ENCODE measurements at places on chromosomes 3 and 15.

GRCh38 chr3:43689766-43690399 lies 855 bp upstream of the ABHD5 start:
- DNase-seq: no peak

- DNase-seq: no peak
Measured at GRCh38 chr3:189567322-189567721, 63.9 kb upstream of the TP63 start.

GRCh38 chr3:81466201-81466560 lies 295.3 kb downstream of the GBE1 start:
- DNase-seq: no peak

- DNase-seq: peak; percentile 78
Measured at GRCh38 chr15:40047415-40048210, 8.6 kb upstream of the SRP14 start.

GRCh38 chr3:171777596-171777995 lies 32.7 kb downstream of the PLD1 start:
- DNase-seq: no peak

GRCh38 chr3:151946606-151947005 lies 73.2 kb downstream of the SUCNR1 start:
- no peak for DNase-seq

GRCh38 chr15:73843787-73844186 lies 29.6 kb upstream of the TBC1D21 start:
- DNase-seq: no peak

GRCh38 chr3:1616744-1617143 lies 481.9 kb upstream of the CNTN4 start:
- DNase-seq: no peak

DNA sequence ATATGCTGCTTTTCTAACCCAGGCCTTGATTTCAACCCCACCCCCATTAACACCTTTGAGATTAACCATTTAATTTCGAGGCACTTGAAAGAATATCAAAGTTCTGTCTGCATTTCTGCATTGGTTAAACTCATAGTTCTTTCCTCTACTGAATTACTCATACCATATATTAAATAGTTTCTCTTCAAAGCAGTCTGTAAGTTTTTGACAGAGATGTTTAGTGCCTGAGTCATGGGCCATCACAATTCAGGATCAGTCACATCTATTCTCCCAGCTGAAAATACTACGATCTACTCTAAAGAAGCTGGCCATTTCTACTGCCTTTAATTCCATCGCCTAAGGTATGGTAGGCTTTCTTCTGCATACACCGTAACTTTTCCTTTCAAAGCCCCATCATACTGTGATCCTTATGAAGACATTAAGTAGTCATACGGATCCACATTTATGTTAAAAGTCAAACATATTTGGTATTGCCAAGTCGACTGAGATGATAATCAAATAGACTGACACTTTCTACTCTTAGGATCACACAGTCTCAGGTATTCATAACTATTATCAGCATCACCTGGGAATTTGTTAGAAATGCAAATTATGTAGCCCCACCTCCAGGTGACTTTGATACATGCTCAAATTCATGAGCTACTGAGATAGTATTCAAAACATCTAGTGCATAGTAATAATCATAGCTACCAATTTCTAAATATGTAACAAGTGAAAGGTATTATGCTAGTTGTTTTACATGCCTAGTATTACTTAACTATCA lies 489.4 kb upstream of the IL12A start:
- no peak for DNase-seq

- DNase-seq: no peak
Measured at GRCh38 chr15:55737373-55737772, 5.6 kb downstream of the PRTG start.

GRCh38 chr15:32099097-32099785 lies 68.9 kb downstream of the CHRNA7 start:
- no peak for DNase-seq

DNA sequence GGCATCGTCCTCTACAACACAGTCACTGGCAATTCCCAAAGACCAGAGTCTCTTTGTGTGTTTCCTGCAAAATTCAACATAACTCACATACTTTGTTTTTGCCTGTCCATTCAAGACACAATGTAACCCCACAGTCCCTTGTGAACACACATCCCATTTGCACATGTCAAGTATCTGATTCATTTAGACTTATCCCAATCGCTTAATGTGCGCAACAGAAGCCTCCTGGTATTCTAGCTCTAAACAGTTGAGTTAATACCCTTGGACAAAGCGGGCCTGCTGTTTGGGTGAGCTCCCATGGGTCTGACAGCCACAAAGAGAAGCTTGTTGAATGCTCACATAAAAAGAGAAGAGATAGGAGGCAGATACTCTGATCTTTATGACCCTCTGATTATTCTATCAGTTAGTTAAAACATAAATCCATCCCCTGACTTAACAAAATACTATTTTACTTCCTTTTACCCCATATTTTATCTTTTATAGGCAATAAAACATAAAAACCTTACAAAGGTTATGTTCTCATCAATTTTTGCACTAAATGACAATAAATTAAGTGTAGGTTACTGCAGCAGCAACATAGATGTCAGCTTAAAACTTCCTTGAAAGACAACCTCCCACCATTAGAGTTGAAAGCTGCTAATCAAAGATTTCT lies 79.4 kb downstream of the ANXA2 start:
- no peak for DNase-seq

- no peak for DNase-seq
Measured at GRCh38 chr3:140051019-140051957, 116.3 kb downstream of the CLSTN2 start.

GRCh38 chr15:79505956-79506355 lies 73.8 kb downstream of the MINAR1 start:
- no peak for DNase-seq

Data from sigmoid colon (tissue), 7 donors.